ENCODE measurements at places on chromosomes 3 and 15.
A peak's percentile ranks its signal among the peaks of the same experiment; 100 is the strongest.

DNA sequence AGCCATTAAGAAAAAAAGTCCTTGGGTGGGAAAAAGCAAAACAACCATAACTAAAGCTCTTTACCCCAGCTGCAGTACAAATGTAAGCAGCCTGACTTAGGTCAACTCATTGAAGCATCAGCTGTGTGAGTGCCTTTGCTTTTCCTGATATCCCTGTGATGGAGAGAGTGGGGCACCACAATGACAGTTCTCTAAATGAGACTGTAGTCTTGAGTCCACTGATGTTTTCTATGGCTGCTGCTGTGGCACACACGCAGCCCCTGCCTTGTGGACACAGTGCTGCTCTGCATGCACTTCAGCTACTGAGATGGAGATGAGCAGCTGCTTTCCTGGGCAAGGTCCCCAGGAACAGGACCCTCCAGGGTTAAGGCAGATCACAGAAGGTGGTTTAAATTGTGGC lies 173.2 kb downstream of the KCNAB1 start:
- no peak for DNase-seq

- no peak for DNase-seq
Measured at GRCh38 chr15:28128031-28128430, 28.9 kb upstream of the OCA2 start.

- DNase-seq, result no peak
Measured at GRCh38 chr3:187227658-187228258, 30.5 kb downstream of the RTP1 start.

DNA sequence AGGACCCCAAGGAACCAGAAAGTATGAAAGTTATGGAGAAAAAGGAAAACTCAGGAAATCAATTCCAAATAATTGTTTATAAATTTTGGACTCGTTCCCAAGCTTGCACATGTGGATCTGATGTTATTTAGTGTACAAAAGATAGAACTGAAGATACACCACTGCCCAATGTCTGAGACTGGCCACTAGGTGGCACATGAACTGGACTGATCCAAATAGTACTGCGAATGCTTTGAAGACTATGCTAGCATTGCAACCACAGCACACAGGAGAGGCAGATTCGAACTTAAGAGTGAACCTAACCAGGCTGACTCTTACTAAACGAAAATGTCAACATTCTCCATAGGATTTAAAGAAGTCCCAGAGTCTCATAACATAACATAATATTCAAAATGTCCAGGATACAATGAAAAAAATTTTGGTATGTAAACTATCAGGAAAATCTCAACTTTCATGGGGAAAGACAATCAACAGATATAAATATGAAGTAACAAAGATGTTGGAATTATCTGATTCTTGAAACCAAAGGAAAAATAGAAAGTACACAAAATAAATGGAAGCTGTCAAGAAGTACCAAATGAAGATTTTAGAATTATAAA lies 596.7 kb downstream of the FGF12 start:
- DNase-seq, result no peak

- no peak for DNase-seq
Measured at GRCh38 chr3:157354722-157355121, 81.9 kb upstream of the PTX3 start.

GRCh38 chr3:53795176-53795575 lies 51.0 kb downstream of the CHDH start:
- no peak for DNase-seq

GRCh38 chr15:66946578-66947164 lies 118.7 kb upstream of the SMAD3 start:
- peak; percentile 61 for DNase-seq

DNA sequence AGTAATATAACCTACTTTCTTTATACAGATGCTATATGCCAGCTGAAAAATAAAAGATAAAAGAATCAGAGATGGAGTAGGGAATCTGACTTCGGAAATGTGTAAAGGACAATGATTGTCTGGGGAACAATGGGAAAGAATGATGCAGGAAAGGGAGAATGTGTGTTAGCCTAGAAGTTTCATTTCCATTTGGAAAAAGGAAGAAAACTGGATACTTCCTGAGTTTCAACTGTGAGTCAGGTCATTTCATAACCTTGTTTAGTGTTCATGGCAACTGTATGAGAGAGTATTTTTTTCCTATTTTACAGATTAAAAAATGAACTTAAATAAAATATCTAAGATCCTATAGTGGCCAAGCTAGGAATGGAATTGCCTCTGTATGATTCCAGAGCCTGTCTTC lies 261.3 kb upstream of the NECTIN3 start:
- no peak for DNase-seq

- no peak for DNase-seq
Measured at GRCh38 chr15:98953968-98954367, 53.6 kb downstream of the PGPEP1L start.

DNA sequence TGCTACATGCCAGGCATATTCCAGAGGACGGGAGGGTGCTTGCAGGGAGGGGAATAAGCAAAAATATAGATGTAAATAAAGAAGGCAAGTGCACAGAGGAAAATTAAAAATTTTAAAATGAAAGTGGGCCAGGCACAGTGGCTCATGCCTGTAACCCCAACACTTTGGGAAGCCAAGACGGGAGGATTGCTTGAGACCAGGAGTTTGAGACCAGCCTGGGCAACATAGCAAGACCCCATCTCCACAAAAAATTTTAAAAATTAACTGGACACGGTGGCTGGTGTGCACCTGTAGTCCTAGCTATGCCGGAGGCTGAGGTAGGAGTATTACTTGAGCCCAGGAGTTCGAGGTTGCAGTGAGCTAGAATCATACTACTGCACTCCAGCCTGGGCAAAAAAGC lies 22.4 kb downstream of the ZBTB38 start:
- DNase-seq, result no peak

DNA sequence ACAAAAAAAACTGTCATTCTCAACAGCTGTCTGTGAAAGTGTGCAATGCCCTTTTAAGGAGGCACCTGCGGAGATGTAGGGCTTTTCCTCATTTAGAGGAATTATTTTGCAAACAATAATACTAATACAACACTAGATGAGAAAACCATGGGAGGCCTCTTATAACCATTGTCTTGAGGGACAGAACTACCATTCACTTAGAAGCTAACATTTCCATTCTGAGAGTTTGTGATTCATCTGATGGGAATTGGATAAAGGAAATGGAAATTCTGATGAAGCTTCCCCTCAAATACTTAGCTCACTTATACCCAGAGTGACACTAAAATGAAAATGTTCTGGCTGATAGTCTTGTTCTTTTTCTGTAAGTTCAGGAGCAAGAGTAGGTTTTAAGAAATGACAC lies 147.7 kb downstream of the CADPS start:
- DNase-seq, result no peak

GRCh38 chr15:32747921-32748342 lies 30.1 kb downstream of the GREM1 start:
- no peak for DNase-seq

GRCh38 chr15:42849836-42850235 lies 70.7 kb downstream of the TTBK2 start:
- DNase-seq, result no peak

DNA sequence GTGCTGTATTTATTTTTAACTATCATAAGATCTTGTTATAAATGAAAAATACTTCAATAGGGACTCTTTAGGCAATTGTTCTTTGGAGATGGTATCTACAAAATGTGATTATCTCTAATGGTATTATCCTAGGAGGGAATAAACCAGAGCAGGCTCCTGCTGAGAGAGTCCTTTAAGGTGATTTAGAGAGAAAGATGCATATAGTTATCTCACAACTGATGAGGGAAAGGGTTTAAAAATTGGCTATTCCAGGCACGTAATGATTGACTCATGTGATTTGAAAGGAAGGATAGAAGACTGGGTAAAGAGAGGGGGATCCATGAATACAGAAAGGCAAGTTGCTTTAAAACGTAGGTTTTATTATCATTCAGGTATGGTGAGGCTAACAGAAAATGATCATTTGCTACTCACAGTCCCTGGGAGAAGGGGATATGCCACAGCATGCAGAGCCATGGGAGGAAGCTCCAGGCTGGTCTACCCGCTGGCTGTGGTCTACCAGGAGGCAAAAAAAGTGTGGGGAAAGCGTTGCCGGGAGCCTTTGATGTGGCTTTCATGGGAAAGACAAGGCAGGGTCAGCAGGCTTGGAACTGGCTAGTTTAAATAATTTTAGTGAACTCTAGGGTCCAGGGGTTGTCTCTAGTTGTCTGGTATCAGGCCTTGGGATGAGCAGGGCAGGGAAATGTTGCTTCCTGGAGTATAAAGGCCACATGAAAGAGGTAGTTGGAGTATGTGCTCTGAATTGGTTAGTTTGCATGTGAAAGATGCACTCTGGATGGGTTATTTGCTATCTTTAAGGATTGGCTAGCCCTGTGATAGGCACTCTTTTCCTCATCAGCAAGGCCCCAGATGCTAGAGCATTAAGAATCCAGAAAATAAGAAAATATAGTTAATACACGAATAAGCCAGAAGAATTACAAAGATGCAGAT lies 798.4 kb upstream of the GRM7 start:
- no peak for DNase-seq

Data from activated gamma-delta T cell treated with anti-CD3 and anti-CD28 coated beads, Interleukin-2, amount 50 U/mL, for 16 hours (primary cell).